GM23338 (cell line): ENCODE measurements at places on chromosomes 7 and 10.

DNA sequence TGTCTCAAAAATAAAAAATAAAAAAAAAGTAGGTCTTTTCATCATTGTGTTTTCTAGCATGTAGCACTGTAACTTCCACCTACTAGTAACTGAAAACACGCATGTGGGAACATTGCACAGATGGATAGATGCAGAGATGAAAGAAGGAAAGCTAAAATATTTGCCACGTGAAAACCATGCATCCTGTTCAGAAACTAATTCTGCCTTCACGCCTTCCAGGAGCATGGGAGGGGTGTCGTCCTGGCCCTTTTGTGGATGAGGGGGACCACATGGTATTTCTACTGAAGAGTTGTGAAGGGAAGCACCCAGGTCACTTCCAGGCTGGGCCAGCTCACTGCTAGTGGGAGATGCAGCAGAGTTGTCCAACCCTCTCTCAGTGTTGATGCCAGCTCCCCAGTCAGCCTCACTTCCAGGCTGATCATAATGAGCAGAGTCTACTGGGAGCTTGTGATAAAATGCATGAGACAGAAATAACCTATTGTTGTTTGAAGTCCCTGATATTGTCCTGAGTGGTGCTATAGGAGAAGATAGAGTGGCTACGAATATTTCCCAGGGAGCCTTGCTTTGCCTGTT lies 287.1 kb upstream of the CELF2 start:
- DNase-seq, result no peak

DNA sequence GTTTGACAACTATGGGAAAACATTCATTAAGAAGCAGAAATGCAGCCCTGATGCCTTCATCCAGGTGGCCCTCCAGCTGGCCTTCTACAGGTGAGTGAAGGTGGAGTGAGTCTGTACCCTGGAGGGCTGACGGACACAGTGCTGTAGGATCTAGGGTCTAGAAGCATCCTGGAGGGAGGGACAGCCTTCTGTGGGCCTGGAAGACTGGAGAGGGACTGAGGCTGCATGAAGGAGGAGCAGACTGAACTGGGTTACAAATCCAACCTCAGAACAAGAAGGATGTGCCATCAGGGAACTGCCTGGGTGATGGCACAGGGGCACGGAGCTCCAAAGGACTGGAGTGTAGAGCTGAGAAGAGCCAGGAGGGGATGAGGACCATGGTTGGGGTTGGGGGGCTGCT lies 27.5 kb upstream of the C10orf53 start:
- DNase-seq, result no peak

DNA sequence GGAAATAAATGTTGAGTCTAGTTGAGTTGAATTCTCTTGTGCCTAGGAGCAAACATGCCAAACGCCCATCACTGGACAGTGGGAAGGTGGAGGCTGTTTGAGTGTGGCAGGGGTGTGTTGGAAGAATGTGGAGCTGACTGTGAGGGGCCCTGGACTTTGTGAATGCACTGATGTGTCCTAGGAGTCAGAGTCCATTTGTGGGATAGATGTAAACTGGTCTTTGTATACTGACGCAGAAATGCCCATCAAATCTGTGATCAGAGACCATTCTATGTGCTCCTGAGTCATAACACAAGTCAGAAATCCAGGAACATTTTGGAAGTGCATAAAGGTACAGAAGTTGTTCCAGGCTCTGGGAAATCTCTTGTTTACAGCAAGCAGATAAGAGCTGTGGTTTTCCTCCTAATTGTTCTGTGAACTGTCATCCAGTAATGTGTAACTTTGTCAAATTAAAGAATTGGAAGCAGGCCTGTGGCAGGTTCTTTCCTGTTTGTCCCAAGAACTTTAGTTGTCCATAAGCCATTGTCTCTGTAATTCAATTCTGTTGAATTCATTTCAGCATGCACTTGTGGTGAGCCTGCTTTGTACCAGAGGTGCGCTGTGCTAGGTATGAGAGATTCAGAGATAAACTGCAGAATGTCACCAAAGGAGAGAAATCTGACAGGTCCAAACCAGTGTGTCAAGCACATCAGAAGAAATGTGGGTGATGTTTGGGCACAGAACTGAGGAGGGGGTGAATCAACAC lies 7.6 kb downstream of the PRXL2A start:
- no peak for DNase-seq

DNA sequence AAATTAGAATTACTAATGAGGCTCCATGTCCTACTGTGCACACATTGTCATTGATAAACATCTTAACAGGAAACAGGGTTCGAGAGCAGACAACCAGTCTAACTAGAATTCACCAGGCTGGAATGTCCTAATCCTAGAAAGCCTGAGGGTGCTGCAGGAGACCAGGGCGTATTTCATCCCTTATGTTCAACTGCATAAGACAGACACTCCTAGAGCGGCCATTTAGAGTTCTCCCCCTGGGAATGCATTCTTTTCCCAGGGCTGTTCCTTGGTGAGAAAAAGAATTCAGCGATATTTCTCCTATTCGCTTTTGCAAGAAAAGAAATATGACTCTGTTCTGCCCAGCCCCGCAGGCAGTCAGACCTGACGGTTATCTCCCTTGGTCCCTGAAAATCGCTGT lies 486.0 kb downstream of the REEP3 start:
- DNase-seq, result peak; percentile 40

GRCh38 chr10:120671491-120671890 lies 179.7 kb upstream of the WDR11 start:
- no peak for DNase-seq

DNA sequence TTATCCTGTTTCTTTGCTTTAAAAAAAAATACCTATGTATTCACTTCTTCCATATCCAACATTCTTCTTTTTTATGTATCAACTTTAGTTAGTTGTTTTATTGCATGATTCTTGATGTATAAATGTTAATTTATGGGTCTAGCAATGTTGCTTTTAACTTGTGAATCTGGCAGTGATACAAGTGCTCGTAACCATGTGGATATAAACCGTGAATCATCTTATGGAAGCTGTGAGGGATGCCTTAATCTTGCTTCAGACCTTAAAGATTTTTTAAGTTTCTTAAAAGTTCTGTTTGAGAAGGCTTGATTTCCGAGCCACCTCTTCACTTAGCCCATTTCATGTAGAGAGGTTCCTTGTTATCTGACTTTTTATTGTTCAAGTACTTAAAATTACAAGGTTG lies 25.9 kb downstream of the HELLS start:
- DNase-seq, result no peak

DNA sequence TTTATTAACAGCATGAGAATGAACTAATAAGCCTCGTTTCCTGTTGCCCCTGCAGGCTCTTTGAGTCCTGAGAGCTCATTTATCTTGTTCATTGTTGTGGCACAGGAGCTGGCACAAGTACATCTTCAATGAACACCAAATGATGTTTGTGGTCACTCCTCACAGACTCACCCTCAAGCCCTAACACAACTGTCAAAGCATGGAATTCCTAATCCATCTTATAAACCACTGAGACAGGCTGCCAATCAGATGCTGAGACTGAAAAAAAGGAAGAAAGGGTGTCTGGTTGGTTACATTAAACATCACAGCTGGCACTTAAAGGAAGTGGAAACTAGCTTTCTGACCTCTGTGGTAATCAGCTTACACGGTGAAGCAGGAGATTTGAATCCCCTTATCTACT lies 7.7 kb upstream of the CCDC172 start:
- DNase-seq, result no peak

- DNase-seq, result no peak
These were observed 25.0 kb downstream of the ZDHHC6 start for GRCh38 chr10:112421731-112422130.

DNA sequence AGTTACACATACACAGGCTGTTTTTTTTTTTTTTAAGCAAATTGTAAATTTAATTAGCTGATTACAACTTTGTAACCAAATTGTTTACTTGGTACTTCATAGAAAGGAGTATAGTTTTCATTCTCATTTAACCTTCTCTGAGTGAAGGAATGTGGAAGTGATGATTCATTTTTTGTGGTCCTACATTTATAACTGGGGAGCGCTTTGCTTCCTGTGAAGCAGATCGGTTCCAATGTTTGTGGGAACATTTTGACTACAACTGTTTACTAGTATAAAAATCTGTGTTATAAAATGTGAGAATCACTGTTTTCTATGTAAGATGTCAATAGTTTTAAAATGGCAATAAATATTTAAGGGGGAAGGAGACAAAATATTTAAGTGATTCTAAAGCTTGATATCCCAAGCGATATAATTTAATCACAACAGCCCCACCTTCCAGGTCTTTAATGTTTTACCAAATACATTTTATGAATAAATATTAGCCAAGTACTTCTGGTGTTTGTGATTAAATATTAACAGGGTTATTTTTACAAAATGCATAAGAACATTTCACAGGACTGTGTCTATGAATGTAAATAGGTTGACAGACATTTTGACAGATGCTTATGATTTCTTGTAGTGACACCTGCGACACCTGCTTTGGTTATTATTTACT lies 57.1 kb downstream of the NXPH1 start:
- no peak for DNase-seq

DNA sequence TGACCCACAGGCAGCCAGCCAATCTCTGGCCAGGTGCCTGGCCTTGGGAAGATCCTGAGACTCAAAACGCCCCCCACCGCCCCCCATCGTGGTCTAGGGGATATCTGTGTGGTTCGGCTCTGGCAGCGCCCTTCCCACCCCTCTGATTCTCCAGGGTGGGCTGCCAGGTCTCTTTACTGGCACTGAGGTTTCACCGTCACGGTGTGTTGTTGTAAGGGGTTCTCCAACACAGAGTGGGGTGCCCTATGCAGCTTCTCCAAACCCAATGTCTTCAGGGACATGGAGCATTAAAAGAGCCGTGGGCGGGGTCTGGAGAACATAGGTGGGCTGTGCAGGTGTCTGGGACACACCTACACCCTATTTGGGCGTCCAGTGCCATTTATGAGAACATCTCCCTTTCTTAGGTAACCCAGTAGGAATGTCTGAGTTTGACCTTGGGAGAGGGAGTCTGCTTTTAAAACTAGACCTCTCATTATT lies 1.5 kb downstream of the MAFK start:
- no peak for DNase-seq

DNA sequence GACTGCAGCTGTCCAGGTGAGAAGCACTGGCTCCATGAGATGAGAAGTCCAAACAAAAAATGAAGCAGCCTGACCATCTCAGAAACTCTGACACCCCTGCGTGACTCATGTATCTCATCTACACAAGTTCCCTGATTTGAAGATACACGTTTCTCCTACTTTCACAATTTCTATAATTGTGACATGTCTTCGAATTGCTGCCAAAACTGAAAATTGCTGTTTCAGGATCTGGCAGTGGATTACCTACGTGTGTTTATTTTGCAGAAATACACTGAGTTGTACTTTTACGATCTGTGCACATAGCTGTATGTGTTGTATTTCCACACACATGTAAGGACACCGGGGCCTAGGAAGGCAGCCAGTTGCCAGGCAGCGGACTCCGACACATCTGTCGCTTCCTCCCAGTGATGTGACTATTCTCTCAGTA lies 53.2 kb downstream of the LARP4B start:
- no peak for DNase-seq

DNA sequence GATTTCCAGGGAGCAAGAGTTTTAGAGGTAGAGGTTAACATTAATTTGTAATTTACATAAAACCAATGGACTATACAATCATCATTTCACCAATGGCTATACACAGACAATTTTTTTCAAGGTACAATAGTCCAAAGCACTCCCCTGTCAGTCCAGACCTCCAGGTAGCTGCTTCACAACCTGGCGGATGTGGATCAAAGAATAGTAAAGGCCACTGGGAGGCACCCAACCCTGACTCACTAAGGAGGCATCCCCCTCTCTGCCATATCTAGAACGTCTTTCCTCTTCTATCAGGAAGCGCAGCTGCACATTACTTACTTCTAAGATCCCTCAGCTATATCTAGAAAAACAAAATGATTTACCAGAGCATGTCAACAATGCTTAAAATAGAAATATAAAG lies 217.7 kb upstream of the AOAH start:
- no peak for DNase-seq

GRCh38 chr10:21213381-21213780 lies 312.1 kb downstream of the SKIDA1 start:
- no peak for DNase-seq

- DNase-seq, result peak; percentile 48
These were observed 325.0 kb downstream of the PLXNA4 start for GRCh38 chr7:132251327-132251659.

DNA sequence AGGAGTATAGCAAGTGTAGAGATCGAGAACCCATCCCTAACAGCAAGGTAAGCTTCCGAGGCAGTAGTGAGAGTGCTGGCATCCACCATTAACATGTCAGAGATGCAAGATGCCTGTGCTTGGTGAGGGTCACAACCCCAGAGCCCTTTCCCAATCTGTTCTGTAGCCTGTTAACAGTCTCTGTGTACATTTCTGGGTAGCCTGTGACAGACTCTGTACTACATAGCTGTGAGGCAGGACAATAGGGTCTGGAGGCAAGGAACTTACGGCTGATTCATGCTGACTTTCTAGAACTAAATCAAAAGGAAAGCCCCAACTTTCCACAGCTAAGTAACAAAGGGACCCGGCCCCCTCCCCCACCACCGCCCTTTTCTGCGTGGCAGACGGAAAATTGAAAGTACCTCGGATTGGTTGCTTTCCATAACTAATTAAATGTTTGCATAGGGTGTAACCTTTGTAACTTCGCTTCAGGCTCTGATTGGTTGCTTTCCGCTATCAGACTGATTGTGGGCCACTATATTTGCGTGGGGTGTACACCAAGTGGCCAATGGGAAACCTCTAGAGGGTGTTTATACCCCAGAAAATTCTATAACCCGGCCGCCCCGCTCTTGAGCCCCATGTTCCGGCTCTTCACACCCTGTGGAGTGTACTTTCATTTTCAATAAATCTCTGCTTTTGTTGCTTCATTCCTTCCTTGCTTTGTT lies 1.4 kb upstream of the TMEM168 start:
- DNase-seq, result no peak

DNA sequence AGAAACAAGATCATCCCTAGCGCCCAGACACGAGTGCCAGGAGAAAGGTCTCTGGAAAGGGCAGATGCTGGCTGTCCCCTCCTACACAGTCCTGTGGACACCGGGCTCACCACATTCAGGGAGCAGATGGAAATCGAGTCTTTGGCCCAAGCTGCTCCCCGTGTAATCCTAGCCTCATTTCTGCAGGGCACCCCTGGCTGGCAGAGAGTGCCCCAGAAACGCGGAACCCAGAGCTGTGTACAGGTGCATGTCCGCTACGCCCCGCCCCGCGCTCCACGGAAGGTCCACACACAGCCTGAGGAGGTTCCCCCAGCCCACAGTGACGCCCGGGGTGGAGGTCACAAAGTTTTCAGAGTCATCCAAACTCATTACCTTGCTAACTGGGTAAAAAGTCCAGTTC lies 202.8 kb downstream of the MAD1L1 start:
- no peak for DNase-seq

- DNase-seq, result no peak
These were observed 111.7 kb upstream of the CDK13 start for GRCh38 chr7:39838326-39838725.

- no peak for DNase-seq
These were observed 279.7 kb downstream of the CCSER2 start for GRCh38 chr10:84608126-84608525.

GRCh38 chr10:125820701-125821100 lies 2.4 kb downstream of the UROS start:
- no peak for DNase-seq

- DNase-seq, result peak; percentile 72
These were observed at the start of gene LANCL2 for GRCh38 chr7:55365205-55365674. LANCL2 (plus strand) TSS chr7:55365337; CDS start chr7:55366026, 689 bp downstream.

DNA sequence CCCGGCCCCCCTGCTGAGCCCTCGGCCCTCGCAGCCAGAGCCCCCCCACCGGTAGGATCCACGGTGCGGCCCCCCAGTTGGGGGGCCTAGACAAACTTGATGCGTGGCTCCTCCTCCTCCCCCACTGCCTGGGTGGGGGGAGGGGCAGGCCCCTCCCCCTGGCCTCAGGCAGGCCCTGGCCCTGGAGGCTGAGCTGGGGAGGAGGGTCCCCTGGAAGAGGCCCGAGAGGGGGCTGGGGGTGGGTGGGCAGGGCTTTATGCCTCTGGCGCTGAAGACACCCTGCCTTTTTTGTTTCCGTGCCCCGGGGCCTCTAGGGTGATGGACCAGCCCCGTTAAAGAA lies 3.7 kb downstream of the VPS37D start:
- DNase-seq, result no peak
